Fibroblast of skin of back (primary cell): ENCODE measurements at places on chromosomes 6 and 20.

DNA sequence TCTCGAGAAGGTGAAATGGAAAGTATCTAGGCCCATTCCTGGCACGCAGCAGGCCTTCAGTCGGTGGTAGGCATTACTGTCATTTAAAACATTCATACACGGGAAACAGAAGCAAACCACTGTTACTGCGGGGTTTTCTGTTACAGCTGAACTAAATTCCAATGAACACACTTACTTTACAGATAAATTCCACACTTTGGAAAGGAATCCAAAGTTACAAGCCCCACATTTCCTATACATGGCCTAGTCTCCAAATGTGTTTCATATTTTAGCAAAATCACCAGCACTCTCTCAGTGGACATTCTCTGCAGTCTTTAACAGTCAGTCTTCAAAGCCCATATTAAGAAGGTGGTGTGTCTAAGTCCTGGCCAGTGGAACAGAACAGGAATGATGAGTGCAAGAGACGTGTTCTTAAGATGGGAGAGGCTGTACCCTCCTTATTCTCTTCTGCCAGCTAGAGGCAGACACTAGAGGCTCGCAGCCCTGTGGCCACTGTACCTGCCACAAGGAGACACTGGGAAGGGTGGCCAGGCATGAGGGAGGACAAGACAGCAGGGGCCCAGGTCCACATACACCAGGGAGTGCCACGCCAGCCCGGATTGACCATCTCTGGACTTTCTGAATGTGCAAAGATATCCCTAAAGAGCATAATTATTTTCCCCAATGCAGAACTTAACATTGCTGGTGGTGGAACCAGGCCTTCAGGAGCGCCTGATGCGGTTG lies 76.4 kb downstream of the CDC5L start:
- DNase-seq: peak; percentile 50

DNA sequence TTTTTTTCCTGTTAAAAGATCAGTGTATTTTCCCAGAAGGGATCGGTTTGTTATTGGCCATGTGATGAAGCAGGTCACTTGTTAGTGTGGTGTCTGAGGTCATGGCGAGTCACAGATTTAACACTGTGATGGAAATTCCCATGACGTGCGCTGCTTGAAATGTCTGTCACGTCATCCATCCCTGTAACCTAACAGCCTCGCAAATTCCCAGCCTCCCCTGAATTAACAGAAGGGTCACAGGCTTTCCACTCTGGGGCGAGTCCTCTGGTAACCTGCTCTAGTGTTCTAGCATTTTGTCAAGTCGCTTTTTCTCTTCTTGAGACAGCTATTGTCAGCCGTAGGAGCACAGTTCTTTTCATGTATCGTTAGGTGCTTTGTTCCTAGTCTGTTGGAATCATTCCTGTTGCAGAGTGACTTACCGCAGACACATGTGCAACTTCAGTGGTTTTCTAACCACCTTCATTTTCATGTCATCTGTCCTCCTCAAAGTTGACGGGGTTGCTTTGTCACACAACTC lies 137.2 kb downstream of the MAP3K4 start:
- peak; percentile 43 for DNase-seq

- DNase-seq: no peak
Measured at GRCh38 chr6:168362276-168362990, 42.9 kb upstream of the DACT2 start.

DNA sequence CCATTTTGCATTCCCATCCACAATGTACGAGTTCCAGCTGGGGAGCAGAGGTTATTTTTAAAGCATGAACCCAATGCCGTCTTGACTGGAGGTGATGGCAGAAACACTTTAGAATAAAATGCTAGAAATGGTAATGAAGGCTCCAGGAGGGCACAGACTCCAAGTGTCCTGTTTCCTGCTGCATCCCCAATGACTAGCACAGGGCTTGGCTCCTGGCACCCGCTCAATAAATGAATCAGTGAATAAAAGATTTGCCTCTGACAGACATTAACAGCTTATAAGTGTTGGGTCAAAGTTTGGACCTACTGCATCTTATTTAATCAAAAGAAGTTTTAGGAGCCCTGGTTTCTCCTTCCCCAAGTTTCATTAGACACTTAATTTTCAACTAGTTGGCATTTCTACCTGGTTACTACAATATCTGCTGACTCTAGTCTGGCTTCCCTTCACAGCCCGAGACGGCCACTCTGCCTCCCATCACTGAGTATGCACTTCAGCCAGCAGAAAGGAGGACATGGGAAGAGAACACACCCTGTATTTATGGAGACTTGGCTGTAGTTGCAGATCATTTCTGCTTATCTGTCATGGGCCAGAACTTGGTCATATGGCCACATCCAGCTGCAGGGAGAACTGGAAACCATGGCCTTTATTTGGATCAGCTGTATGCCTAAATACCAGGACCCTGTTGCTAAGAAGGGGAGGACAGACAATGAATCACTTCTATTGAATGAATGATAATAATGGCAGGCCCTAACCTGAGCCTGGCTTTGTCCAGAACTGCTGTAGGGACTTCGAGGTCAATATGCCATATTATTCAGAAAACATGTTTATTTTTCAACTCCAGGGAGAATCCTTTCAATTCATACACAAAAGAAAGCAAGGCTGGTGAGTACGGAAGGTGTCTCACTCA lies 63.1 kb downstream of the TTI1 start:
- DNase-seq: no peak
